ENCODE measurements at places on chromosomes 6 and 20.
A peak's percentile ranks its signal among the peaks of the same experiment; 100 is the strongest.

DNA sequence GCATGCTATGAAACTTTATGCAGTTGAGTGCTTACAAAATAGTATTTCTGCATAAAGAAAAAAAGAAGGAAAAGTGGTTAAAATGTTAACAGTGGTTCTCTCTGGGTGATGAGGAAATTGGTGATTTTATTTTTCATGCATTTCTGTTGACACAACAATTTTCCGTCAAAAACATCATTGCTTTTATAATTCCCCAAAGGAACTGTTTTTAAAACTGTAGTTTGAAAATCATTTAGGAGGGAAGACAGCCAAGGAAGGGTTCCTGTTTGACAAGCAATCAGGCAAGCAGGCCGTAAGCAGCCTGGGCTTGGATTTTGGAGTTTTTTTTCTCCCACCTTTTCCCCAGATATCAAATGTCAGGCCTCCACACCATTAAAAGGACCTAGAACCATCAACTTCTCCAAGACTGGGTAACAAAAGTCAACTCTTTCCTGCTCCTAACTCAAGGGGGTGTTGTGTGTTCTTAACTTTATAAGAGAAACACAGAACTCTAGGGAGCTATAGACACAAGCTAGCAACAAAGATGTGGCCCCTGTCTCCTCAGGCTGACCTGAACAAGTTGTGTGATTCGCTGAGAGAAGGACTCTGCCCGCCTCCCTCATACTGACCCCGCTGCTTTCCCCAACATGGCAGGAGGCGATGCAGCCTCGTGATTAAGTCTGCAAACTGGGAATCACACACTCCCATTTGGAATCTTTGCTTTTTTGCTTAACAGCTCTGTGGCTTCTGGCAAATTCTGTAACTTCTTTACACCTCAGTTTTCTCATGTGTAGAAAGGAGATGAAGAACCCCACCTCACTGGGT lies 146.6 kb downstream of the BCAS1 start:
- DNase-seq: no peak

DNA sequence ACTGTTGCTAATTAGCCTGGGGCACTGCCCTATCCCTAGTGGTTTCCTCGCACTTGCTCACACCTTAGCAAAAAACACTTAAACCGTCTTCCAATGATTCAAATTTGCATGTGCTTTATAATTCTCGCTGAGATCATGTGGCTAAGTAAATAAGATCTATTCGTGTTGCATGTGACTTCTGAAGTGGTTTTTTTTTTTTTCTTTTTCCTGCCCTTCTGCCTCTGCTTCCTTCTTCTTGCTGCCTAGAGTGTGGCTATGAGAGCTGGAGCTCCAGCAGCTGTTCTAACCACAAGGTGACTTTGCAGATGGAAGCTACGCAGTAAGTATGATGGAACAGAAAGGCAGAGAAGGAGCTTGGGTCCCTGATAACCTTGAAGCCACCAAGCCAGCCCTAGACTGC lies 36.5 kb downstream of the SULF2 start:
- no peak for DNase-seq

DNA sequence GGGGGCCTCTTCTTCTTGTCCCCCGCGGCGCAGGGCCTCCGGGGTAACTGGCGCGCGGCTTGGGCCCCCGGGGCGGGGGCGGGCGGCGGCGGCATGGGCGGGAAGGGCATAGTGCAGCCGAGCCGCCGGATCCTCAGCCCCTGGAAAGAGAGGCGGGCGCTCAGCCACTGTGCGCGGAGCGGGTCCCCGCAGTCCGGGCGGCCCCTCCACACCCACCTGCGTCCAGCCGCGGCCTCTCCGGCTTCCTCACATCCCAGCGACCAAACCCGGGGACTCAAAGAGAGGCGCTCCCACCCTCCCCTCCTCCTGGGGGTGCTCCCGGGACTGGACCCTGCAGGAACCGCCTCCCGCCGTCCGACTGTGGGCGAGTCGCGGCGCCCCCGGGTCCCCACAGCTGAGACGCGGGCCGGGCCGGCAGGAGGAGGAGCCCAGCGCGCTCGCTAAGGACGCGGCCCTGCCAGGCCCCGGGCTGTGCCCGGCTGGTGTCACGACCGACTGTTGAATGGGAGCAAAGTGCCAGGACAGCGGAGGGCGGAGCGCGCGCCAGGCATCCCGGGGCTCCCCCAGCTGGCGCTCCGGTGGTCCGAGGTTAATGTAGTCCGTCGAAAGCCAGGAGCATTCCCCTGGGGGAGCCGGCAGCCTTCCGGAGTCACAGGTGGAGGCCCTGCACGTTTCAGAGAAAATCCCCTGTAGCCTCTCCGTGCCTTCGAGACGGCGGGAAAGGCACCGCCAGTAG lies at the start of gene PRR18:
PRR18 (minus strand) TSS at position 360 of the 736 bp plus-strand sequence; CDS start at position 110, 250 bp downstream.
- DNase-seq: peak; percentile 34

DNA sequence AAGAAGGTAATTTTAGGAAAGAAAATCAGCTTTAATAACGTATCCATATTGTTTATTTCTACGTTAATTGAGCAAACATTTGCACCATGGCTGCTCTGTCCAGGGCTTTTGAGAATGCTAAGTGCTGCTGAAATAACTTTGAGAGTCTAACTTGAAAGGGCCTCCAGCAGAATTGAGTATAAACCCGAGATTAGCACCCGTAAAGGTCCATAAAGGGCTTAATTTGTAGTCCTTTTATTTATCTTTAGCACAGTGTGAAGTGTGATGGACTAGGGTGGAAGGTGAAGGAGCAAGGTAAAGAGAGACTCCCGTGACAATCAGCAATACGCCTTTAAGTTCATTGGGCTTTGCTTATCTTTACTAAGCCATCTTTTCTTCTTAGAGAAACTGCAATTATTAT lies 77.7 kb upstream of the SUPT3H start:
- no peak for DNase-seq

DNA sequence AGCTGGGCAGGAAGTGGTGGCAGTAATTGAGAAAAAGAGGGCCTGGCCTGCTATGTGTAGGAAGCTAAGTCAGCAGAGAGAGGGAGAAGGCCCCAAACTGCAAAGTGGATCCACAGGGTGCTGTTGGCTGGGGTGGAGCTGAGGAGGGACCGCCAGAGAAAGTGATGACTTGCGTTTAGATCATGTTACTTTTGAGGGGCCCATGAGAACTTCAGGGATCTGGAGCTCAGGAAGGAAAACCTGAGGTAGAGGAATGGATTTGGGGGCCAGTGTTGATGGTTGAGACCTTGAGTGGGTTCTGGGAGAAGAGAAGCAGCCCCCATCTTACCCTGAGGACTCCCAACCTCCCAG lies 155.5 kb downstream of the MRPL14 start:
- no peak for DNase-seq

- no peak for DNase-seq
Measured at GRCh38 chr6:76174722-76175121, 102.3 kb upstream of the IMPG1 start.

DNA sequence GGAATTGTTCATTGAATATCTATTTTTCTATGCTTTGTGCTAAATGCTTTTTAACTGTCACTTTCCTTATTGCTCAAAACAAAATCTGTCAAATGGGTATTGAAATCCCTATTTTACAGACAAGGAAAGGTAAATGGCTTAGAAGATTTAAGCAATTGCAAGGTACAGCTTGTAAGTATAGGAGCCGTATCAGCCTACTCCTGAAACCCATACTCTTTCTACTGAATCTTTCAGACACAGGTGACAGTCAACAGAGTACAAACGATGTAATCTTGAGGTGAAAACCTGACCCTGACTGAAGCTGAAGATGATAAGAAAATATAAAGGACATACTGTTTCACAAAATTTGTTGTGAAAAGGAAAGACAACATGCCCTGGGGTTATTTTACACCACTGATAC lies 7.0 kb upstream of the COX7A2 start:
- no peak for DNase-seq

- peak; percentile 46 for DNase-seq
Measured at GRCh38 chr6:35299674-35300073, 2.1 kb downstream of the DEF6 start.

DNA sequence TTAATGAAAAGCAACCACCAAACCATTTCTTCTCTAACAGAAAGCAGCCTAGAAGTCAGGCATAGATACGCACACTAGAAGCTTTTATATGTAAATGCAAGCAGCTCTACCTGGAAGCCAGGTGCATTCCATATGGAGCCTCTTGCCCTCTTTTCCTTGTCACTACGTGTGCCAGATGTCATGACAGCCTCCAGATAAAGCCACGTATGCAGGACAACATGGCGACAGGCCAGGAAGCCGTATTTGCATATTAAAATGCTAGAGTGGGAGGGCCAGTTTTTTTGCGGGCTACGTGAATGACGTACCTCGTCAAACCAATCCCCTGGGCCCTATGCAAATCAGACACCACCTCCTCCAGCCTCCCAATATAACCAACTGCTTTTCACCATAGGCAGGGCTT lies 308.1 kb upstream of the SPTLC3 start:
- DNase-seq: no peak

GRCh38 chr6:127794405-127794804 lies 106.5 kb downstream of the THEMIS start:
- no peak for DNase-seq

GRCh38 chr6:37106982-37107491 lies 62.9 kb upstream of the PIM1 start:
- DNase-seq: no peak

GRCh38 chr20:51089272-51089781 lies 66.4 kb upstream of the KCNG1 start:
- no peak for DNase-seq

DNA sequence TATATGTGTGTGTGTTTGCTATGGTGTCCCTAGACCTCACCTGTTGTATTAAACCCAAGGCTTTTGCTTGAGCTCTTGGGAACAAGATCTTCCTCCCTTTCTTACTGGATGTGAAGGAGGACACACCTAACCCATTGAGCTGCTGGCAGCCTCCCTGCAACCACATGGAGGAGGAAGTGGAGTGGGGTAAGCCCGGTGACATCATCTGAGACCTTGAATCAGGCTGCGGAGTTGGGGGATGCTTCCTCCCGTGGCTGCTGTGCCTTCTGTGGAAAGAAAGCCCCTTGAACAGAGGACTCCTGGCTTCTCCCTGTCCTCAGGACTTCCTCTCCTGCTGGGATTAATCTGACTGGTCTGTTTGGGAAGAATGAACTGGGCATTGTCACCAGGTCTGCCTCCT lies 3.3 kb downstream of the CST11 start:
- DNase-seq: peak; percentile 9

GRCh38 chr6:159461998-159462397 lies 231.0 kb downstream of the SOD2 start:
- no peak for DNase-seq

DNA sequence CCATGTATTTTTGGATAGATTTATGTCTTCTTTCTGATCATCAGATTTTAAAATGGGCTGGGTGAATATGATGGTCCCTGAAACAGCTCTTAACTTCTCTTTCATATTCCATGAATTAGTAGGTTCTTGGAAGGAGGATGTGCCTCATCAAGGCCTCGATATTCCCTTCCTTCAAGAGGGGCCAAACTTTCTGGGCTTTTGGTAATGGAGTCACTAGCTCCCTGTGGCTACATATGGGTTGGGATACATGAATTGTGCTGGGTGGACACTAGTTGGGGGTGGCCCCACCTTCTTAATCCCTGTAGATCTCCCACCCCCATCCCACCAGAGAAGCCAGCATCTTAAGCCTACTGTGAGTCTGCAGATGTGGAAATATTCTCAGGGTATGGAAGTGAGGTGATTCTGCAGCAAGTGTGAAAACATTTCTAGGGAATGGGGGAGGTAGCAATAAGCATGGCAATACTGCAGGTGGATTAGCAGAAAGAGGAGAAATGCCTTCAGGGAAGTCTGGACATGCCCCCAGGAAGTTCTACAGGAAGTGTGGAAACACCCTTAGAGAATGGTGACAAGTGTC lies 2.2 kb downstream of the TP53INP2 start:
- no peak for DNase-seq

DNA sequence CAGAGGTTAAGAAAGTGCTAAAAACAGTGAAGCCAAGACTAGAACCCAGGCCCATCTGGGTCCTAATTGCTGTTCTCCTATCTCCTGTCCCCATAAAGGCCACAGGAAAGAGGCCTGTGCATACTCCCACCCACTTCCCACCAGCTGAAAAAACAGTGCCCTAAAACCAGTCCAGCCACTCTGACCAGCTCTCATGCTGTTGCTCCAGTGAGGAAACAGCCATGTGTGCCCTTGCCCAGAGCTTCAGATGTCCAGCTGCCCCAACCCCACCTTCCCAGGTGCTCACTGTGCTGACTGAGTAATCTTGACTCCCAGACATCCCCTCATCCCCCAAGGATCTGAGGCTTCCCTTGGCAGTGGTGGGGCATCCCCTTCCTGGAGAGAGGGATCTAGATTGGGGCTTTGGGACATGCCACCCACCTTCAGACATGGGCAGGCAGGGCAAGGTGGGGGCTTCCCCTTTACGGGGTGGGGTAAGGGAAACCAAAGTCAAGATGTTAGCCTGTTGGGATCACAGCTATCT lies 28.7 kb downstream of the KCNK5 start:
- DNase-seq: no peak

DNA sequence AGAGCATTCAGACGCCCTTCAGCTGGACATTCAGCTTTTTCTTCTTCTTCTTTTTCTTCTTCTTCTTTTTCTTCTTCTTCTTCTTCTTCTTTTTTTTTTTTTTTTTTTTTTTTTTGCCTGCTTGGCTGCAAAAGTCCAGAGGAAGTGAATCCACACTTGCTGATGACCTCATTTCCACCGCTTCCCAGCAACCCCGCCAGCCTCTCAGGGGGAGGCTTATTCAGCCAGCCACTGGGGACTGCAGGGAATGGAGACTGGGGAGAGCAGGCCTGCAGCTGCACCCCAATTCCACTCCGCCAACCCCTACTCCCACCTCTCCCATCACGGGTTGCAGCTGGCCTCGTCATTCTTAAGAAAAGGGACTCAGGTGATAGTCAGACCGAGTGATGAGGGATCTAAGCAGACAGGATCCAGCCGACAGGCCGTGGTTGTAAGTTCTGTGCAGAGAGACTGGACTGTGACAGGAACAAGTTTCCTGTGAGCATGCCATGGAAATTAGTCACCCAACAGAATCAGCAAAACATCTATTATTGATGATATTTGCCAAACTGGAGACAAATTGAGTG lies 59.0 kb upstream of the QKI start:
- DNase-seq: no peak

DNA sequence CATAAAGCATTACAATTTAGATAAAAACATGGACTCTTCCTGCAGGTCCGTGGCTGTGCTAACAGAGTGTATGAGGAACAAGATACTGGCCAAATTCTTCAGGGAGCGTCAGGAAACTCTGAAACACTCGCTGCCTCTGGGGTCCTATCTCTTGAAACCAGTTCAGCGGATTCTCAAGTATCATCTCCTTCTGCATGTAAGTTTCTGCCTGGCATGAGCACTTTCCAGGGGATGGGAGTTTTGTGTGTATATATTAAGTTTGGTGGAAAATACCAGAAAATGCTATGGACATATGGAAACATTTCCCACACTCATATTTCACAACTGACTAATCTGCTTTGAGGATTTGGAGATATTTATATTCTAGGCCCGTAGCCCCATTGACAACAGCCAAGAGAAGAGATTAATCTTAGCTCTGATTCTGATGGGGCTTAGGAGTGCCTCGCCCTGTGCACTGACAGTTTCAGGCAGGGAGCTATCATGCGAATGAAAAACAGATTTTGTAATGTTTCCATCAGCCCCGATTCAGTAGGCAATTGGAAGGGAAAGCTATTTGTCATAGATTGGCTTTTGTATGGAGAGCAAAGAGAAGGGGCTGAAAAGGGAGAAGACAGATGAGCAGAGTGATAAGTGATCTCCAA lies 64.7 kb upstream of the MTHFD1L start:
- DNase-seq: no peak

GRCh38 chr6:13614126-13614925 lies 809 bp upstream of the NOL7 start:
- peak; percentile 20 for DNase-seq

GRCh38 chr6:98828941-98829411 lies 5.4 kb upstream of the POU3F2 start:
- no peak for DNase-seq

GRCh38 chr6:64482631-64483030 lies 847.0 kb downstream of the PHF3 start:
- no peak for DNase-seq
